ENCODE measurements at places on chromosomes 5 and 9. TPM values are rescaled to one million over a fixed set of nuclear protein-coding genes. Genes with fewer than 3 reads are reported as not detected.

DNA sequence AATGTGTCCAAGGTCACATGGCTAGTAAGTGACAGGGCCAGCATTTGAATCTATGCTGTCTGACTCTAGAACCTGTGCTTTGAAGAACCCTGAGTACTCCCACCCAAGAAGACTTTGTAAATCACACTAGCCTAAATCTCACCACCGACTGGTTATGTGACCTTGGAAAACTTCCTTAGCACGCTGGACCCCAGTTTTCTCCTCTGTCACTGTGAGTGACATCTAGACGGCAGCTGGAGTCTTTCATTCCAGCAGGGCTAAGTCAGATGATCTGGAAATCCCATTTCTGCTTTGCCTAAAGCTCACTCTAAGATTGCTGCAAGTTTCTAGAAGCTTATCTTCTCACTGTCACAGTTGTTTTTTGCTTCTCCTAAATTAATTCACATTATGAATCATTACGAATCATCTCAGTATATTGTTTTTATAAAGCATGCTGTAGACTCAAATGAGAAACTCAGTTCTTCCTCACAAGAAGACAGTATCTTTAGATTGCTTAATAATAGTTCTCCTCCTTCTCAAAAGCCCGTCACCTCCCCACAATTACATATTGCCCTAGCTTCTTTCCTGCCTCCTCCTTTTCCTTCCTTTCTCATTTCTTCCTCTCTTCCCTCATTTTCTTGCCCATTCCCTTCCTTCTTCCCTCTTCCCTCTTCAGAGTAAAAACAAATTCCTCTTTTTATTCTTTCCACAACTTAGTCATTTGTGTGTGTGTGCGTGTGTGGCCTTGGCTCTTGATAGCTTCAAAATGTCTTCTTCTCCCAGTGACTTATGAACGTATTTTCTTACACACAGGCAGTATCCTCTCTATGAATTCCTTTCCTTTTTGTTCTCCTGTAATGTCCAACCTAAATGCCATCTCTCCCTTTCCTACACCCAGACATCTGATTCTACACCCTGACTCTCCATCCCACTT is 16.8 kb downstream of the ALDOB start:
- no peak for DNase-seq

- no peak for DNase-seq
Observed at GRCh38 chr9:37442556-37442955, 20.1 kb downstream of the GRHPR start.

DNA sequence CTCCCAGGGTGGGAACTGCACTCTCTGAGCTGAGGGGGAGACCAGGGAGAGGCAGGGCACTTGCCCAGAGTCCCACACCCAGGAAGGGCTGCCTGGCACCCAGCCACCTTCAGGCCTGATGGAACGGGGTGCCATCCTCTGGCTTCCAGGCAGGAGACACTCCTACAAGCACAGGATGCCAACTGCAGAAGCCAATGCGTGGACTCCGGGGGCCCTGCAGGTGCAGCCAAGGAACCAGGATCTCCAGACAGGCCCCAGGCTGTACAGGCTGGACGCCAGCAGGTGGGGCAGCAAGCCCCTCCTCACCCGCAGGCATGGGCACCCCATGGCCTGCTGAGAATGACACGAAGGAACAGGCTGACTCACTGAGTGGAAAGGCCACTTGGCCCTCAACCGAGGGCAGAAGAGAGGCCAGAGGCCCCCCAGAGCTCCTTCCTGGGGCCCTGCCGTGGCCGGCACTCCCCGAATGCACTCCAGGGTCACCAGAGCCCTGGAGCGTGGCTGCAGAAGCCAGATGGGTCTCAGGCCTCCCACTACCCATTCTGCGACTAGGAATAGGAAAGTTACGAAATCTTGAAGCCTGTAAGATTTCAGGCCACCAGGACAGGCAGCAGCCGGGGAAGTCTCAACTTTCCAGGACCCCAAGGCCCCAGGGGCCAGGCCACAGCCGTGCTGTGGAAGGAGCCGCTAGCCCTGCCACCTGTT is 15.7 kb downstream of the NACC2 start:
- no peak for DNase-seq

DNA sequence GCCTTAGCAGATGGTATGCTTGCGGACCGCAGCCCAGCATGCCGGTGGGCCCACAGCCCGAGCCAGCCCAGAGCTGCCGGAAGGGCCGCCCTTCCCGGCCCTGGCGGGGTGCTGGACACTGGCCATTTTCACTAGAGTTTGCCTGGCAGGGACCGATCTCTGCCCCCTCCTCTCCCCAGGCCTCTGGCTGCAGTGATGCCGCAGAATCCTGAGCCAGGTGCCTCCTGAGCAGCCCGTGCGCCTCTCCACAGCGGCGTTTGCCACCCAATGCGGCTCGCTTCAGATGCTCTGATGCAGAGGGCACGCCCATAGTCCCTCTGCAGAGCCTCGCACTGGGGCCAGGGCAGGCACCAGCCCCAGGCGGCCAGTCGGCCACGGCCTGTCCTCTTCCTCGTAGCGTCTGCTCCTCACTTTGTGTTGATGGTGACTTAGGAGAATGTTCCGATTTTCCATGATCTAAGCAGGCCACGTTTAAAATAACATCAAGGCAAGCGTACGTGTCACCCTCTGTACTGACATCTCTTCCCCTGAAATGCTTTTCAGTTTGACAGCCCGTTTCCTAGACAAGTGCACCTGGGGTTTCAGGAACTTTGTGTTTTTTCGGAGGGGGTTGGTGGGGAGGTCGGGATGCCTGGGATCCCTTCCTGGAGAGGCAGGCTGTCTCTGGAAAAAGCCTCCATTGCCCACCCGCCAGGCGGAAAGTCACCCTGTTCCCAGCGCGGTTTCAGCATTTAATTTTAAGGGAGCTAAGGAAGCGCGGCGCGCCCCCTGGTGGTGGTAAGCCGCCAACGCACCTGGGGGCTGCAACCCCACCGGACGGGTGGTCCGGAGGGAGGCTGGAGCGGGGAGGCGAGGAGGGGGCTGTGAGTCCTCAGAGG is 29.8 kb upstream of the HMCN2 start:
- no peak for DNase-seq

DNA sequence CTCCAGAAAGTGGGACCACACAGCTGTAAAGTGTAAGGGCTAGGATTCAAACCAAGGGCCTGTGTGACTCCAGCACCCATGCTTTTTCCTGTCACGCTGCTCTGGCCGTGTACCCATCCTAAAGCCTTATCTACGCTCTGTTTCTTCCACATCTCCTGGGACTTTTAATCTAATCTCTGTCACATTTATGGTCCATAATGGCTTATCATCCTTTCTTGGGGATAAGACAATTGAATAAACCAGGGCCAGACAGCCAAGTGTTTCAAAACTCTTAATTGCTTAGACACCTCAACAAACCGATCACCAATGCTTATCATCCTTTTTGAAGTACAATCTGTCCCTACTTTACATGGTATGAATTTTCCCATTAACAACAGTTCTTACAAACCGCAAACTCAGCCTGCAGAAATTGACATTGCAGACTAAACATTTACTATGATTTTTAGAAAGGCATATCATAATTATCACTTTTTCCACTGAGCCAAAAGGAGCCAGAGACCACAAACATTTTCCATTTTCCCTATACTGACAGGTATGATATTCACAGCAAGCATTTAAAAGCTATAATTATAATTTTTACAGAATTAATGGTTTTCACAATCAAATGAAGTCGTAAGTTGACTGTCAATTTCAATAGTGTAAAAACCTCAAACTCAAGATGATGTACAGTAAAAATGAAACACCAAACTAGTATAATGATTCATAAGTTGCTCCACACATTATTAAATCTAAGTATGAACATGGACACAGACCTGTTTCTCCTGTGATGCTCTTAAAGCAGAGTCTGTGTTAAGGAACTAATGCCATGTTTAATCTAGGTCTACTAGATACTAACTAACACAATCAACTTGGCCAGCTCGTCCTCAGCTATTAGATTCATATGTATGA is 99.5 kb downstream of the FBXW11 start:
- DNase-seq, result no peak

DNA sequence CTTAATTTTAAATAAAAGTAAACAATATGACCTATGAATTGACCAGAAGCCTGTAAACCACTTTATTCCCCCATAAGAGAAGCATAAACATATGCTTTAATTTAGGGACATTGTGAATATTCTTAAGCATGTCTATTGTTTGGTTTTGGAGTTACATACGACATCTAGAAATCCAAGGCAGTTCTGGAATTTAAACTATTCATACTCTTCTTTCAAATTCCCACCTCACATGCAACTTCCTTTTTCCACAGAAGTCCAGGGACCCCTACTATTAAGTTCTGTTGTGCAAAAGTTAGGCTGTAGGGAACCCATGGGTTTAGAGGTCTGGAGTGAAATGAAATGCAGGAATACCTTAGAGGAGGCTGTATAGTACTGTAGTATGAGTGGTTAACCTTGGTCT is 2.1 kb downstream of the RIC1 start:
- DNase-seq, result no peak

- no peak for DNase-seq
Observed at GRCh38 chr5:179478624-179479023, 71.7 kb upstream of the RUFY1 start.

DNA sequence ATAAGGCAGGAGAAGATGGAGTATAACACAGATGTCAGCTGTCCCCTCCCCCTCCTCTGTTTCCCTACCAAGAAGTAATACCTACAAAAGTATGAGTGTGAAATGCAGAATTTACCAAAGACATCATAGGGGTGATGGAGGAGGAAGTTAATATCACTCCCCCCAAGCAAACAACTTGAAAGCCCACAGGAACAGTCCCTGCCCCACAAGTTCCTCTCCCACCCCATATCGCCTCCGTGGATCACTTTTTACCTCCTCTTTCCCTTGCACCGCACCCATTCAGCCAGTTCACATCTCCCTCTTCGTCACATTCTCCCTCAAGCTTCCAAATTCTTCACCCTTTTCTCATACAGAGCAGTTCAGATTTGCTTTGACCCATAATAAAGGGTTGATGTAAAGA is 7.0 kb upstream of the SIL1 start:
- no peak for DNase-seq

- no peak for DNase-seq
Observed at GRCh38 chr9:131253891-131254491, 22.3 kb downstream of the FAM78A start.

GRCh38 chr5:54516051-54516655 is 1.4 kb upstream of the SNX18 start:
- DNase-seq, result no peak

DNA sequence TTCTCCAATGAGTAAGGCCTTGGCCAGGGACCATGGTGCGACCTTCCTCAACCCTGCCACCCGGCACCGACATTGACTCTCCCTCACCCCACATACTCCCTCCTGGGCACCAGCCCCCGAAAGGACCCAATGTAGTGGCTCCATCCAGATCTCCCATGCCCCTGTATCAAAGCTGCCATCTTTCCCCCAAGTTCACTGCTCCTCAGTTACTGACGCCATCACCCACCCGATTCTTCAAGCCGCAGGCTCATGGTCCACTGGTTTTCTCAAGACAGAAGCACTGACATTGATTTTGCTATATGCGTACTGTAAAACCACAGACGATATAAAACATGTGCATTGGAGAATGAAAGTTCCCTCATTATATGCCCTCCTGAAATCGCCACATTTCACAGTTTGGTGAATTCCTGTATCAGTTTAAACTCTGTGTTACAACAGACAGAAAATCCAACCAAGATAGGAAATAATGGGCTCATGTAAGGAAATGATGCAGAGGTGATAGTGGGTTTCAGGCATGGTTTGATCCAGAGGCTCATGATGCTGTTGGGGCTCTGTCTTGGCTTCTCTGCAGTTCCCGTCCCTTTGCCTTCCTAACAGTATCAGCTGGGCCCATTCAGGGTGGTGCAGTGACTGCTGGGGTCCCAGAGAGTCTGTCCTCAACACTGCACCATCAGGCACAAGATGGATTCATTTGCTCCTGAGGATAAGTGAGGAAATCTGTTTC is 207.3 kb upstream of the IER5L start:
- DNase-seq, result no peak

DNA sequence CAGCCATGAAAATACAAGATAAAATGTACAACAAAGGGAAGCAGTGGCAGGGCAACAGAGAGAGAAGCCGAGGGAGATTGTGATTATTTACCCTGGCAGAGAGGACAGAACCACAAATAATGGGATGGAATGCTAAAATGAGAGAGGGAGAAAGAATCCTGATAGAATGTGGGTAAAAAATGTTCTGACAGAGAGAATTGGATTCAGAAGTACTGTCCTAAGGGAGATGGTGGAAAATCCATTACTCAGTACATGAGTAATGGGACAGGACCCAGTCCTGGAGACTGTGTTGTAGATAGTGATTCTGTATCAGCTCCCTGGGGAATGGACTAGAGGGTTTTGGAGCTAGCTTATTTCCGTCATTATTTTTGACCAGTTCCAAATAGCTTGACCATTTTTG is 831.5 kb downstream of the MAT2B start:
- no peak for DNase-seq

ARSI gene
- total RNA-seq, result 16.8 TPM

QSOX2 gene
- total RNA-seq, result 7.6 TPM

AJM1 gene
- 0.69 TPM for total RNA-seq

GGTA1 gene
- 10.2 TPM for total RNA-seq

TNC gene
- total RNA-seq, result 155 TPM

SLC6A19 gene
- not detected for total RNA-seq

MARCOL gene
- not detected for total RNA-seq

All from urinary bladder (tissue), 4 donors.